Activated B cell treated with CpG ODN at 0.5 μM for 24 hours (primary cell): ENCODE measurements at places on chromosomes 3 and 15. TPM values are rescaled to one million over a fixed set of nuclear protein-coding genes. Genes with fewer than 3 reads are reported as not detected.

Gene ACTC1
- total RNA-seq = not detected in 2 replicates

- H3K27me3 ChIP-seq = no peaks in the 10 kb centered on the region
- H3K4me3 ChIP-seq = no peak overlapping the region
- H3K36me3 ChIP-seq = peaks cover 4% of the 10 kb centered on the region
These were observed 13.1 kb downstream of the PLXNA1 start for GRCh38 chr3:126995926-126996512.

GRCh38 chr3:184592371-184593219 lies 31.0 kb downstream of the EPHB3 start:
- H3K4me3 ChIP-seq = no peak overlapping the region
- H3K4me1 ChIP-seq = no peaks in the 10 kb centered on the region
- no peaks in the 10 kb centered on the region for H3K36me3 ChIP-seq
- no peak overlapping the region for H3K27ac ChIP-seq
- no peaks in the 10 kb centered on the region for H3K27me3 ChIP-seq

Gene U2SURP
- total RNA-seq = 117 and 131 TPM in 2 replicates

- H3K4me3 ChIP-seq = no peak overlapping the region
- no peak overlapping the region for H3K27ac ChIP-seq
- DNase-seq = no peak
- no peaks in the 10 kb centered on the region for H3K27me3 ChIP-seq
- no peaks in the 10 kb centered on the region for H3K36me3 ChIP-seq
These were observed 1249.8 kb downstream of the ROBO1 start for GRCh38 chr3:78517965-78518364.
